Mammary epithelial cell (primary cell): ENCODE measurements at places on chromosomes 12 and 14. TPM values are rescaled to one million over a fixed set of nuclear protein-coding genes. Genes with fewer than 3 reads are reported as not detected.

SLC41A2 gene
- total RNA-seq, result 17.8 TPM

TDRD9 gene
- total RNA-seq, result 3.5 TPM

TMEM179 gene
- total RNA-seq, result 0.68 TPM in 1 of 2 replicates, not detected in the other

C14orf180 gene
- total RNA-seq, result not detected in 2 replicates

DCD gene
- not detected in 2 replicates for total RNA-seq

TBX5 gene
- total RNA-seq, result not detected in 2 replicates

MUCL1 gene
- not detected in 2 replicates for total RNA-seq

KRT73 gene
- total RNA-seq, result not detected in 2 replicates

ALDH1L2 gene
- 92.1 and 121 TPM in 2 replicates for total RNA-seq

AKAP3 gene
- total RNA-seq, result 1.1 and 1.5 TPM in 2 replicates

TRPV4 gene
- total RNA-seq, result 9.5 TPM

SLC5A8 gene
- total RNA-seq, result not detected in 2 replicates

UNC119B gene
- total RNA-seq, result 27.4 and 28.0 TPM in 2 replicates

PDE3A gene
- total RNA-seq, result not detected in 2 replicates

- no peak for DNase-seq
These were observed 91.7 kb upstream of the FUT8 start for GRCh38 chr14:65320661-65321308.

DNA sequence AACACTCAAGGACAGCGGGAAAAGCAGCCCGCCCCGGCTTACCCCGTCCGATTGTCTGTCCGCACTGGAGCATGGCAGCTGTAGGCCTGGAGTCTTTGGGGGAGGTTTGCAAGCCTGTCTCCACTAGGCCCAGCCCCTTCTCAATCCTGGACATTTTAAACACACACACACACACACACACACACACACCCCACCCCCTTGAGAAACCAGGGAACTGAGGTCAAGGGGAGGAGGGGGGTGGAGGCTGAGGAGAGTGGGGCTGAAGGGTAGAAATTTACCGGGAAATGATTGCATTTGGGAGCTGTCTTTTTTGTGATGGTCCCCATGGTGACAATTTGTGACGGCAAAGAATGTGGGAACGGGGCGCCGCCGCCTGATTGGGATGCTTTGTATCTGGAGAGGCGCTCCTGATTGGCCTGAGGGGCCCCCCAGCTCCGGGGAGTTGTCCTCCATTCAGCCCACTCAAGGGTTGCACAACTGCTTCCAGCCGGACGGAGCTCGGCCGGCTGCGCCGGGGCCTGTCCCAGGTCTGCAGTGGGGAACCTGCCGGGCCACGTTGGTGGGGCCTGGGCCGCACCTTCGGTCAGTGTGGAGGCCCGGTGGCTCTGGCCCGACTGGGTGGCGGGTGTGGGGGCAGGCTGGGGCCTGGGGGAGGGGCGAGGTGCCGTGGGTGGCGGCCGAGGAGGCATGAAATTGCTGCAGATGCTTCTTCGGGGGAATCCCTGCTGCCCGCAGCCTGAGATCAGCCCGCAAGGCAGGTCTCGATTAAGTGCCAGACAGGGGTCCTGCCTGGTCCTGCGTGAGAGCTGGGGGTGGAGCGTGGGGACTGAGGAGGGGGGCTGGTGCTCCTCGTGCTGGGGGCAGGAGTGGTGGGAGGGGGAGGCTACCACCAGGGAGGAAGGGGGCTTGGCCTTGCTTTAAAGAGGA is at the start of gene FAM181A:
Gene FAM181A, plus strand, starts transcription at position 472 of the 927 bp plus-strand sequence. CDS start 942 bp downstream, outside the sequence.
- DNase-seq, result no peak

DNA sequence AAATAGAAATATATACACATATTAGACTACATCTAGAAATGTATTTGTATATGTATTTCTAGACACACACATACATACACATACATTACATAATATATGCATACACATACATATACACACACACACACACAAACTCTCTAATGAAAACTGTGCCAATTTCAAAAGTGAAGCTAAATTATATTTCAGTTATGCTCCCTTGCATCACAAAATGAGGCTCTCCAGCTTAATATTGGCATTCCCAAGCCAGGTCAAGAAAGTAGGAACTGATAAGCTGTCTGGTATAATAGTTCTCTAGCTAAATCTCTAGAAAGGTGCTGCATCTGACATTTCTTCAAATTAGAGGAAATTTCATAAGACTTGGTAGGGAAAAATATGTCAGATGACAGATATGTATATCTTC is 56.9 kb downstream of the GARIN6 start:
- DNase-seq, result no peak

DNA sequence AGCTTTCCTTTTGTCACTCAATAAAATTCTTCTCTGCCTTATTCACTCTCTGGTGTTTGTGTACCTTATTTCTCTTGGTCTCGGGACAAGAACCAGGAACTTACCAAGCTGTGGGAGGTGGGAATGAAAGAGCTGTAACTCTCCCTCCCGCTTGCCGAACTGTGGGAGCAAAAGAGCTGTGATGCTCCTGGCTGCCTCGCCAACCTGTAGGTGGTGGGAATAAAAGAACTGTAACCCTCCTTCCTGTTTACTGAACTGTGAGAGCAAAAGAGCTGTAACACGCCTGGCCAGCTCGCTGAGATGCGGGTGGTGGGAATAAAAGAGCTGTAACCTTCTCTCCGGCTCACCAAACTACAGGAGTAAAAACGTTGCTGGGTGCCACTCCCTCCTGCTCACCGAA is 314.1 kb upstream of the LRIG3 start:
- DNase-seq, result no peak

DNA sequence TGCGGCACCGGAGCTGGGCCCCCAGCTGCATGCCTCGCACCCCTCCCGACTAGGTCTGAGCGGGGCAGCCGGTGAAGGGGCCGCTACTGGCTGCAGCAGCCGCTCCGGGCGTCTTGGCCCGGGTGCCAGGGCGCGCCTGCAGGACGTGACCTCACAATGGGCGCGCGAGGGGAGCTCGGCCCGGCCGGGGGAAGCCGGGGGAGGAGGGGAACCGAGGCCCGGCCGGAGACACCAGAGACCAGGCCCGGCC is 353 bp downstream of the BAG5 start:
- DNase-seq, result no peak

GRCh38 chr14:103111232-103111868 is 11.9 kb upstream of the TNFAIP2 start:
- no peak for DNase-seq

GRCh38 chr12:112018571-112019237 is 5.5 kb downstream of the ERP29 start:
- peak; percentile 60 for DNase-seq

DNA sequence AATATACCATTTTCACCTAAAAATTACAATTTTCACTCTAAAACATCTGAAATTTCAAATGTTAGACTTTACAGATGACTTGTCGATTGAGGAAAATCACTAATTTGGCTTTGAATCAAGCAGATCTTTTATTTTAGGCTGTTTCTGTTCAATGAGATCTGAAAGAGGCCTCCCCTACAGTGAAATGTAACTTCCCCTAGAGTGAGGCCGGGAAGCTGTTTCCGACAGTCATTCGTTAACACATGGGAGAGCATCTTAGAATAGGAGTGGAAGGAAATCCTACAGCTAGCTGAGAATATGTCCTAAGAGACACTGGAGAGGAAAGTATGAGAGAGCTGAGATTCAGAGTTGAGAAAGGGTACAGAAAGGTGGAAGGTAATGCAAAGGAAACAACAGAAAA is 5.7 kb upstream of the C14orf93 start:
- DNase-seq, result no peak

DNA sequence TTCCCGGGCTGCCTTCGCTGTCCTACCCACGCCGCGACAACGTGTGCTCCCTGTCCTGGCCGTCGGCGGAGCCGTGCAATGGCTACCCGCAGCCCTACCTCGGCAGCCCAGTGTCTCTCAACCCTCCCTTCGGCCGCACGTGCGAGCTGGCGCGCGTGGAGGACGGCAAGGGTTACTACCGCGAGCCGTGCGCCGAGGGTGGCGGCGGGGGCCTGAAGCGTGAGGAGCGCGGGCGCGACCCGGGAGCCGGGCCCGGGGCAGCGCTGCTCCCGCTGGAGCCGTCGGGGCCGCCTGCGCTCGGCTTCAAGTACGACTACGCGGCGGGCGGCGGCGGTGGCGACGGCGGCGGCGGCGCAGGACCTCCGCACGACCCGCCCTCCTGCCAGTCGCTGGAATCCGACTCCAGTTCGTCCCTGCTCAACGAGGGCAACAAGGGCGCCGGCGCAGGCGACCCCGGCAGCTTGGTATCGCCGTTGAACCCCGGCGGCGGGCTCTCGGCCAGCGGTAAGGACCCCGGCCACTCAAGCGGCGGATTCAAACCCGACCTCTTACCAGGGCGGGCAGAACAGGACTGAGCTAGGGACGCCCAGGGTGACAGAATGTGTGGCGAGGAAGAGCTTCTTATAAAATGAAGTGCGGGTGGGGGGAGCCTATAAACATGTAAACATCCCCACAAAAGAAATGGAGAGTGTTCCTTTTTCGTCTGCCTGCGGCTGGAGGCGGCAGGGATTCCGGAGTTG is 503 bp downstream of the HOXC12 start:
- DNase-seq, result no peak

- no peak for DNase-seq
These were observed 17.9 kb upstream of the PTGR2 start for GRCh38 chr14:73833530-73834260.

DNA sequence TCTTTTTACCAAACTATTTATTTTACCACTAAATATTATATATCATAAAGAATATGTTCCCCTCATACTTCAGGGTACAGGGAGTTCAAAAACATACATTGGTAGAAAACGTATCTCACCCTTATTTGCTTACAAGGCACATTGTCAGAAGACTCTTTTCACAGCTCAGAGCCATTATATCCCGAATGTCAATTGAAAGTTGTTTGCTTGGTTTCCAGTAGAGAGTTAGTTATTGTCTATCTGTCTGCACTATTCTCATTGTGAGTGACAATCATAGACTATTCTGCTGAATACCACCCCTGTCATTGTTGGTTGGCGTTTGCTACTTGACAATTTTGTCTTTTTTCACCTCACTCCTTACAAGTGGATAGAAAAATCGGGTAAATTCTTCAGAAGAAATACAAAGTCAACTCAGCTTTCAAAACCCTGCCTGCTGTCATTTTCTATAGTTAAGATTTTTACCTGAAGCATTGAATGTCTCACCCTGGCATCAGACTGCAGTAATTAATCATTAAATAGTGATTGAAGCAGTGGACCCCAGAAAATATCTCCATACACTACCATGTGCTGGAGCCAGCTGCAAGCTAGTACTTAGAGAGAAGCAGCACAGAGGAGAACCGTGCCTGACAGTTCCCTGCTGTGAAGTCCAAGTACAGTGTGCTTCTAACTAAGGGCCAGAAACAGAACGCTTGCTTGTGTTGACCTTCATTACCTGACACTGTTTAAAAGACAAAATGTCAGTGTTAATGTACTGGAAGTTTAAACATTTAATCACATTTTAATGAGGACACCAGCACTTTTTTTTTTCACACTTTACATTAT is 510.6 kb downstream of the RERGL start:
- no peak for DNase-seq

DNA sequence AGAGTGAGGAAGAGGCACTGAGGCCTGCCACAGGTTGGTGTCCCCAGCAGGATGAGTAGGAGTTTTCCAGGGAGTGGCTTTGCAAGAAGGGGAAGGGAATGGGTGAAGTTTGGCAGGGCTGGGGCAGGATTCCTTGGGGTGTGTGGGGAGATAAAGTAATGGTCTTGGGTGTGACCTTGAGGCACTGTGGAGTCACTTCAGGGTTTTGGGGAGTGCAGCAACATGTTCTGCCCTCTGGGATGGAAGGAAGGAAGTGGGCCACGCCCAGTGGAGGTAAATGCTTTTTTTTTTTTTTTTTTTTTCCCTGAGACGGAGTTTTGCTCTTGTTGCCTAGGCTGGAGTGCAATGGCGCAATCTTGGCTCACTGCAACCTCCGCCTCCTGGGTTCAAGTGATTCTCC is 108.9 kb downstream of the ADCK1 start:
- no peak for DNase-seq

- DNase-seq, result no peak
These were observed 60.9 kb upstream of the ZFP36L1 start for GRCh38 chr14:68853749-68854148.

DNA sequence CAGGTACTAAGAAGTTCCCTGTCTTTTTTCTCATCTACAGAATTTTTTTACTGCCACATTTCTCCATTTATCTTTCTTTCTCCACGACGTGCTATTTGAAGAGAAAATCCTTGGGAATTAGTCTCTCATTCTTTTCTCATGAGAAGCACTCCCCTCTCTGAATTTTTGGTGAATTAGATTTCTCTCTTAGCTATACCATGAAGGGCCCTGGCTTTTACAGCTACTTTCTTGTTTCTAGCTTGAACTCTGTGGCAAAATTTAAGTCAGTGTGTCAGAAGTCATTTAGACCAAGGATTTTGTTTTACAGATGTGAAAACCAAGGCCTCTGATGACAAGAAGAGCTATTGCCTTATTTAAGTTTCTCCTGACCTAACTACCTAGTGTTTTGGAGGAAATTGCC is 213.1 kb downstream of the AEBP2 start:
- DNase-seq, result no peak

GRCh38 chr12:48105867-48106680 is at the start of gene SENP1:
Gene SENP1, minus strand, starts transcription at chr12:48106079. Its CDS starts 4,607 bp downstream, at chr12:48101472.
- peak; percentile 85 for DNase-seq

GRCh38 chr12:39224971-39225370 is 217.9 kb downstream of the KIF21A start:
- no peak for DNase-seq

- peak; percentile 47 for DNase-seq
These were observed 260.8 kb downstream of the RASSF9 start for GRCh38 chr12:85575120-85576096.

DNA sequence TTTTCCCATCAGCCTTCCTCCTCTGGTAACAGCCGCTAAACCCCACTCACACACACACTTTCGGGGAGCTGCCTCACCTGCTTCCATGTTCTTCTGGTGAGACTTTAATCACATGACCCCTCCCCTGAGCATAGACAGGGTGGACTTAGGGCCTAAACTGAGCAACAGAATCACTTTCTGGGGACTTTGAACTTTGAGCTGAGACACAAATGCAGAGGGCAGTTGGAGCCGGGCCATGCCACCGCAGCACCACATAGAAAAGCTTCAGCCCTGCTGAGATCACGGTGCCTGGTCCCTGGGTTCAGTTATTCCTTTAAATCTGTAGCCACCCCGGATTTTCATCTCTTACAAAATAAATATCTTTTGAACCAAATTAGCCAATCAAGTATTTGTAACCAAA is 18.4 kb upstream of the MAP3K9 start:
- no peak for DNase-seq

- DNase-seq, result no peak
These were observed 523.7 kb upstream of the FOXG1 start for GRCh38 chr14:28242895-28243294.

GRCh38 chr12:1776170-1776921 is 44.0 kb upstream of the LRTM2 start:
- peak; percentile 84 for DNase-seq

GRCh38 chr12:111450676-111451075 is 45.0 kb downstream of the SH2B3 start:
- no peak for DNase-seq

DNA sequence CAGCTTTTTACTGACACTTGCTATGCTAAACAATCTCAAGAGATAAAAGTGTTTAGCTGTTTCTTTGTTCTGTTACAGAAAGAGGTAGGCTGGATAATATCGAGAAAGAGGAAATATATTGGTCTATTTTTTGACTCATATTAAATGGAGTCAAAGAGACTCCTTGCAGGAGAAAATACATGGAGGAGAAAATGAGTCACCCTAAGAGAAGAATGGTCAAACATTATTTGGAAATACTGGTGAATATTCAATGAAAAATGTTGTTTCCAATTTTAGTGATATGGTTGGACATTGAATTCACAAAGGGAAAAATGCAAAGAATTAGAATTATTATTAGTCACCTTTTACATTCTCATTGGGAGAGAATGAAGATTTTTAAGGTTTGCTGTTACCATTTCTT is 3.2 kb downstream of the KCNJ8 start:
- no peak for DNase-seq

- DNase-seq, result no peak
These were observed 22.8 kb downstream of the APOBEC1 start for GRCh38 chr12:7642876-7643309.

GRCh38 chr12:132366341-132366861 is 37.0 kb upstream of the GALNT9 start:
- DNase-seq, result no peak
